ENCODE measurements at places on chromosomes 12 and 14.
A peak's percentile ranks its signal among the peaks of the same experiment; 100 is the strongest.

DNA sequence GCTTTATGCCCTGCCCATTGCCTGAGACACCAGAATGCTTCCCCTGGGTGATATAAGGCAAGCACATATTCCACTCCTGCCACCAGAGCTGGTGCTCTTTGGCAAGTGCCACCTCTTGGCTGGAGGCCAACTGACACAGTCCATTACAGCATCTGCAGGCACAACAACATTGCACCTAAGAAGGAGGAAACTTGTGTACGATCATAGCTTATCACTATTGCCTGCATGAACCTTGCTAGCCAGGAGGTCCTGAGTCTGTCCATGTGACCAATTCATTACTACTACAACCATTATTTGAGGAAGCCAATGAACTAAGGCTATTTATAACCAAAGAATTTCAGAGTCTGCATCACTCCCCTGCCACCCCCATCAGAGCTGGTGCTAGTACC, 119.8 kb upstream of the SCAF11 start:
- no peak for DNase-seq

DNA sequence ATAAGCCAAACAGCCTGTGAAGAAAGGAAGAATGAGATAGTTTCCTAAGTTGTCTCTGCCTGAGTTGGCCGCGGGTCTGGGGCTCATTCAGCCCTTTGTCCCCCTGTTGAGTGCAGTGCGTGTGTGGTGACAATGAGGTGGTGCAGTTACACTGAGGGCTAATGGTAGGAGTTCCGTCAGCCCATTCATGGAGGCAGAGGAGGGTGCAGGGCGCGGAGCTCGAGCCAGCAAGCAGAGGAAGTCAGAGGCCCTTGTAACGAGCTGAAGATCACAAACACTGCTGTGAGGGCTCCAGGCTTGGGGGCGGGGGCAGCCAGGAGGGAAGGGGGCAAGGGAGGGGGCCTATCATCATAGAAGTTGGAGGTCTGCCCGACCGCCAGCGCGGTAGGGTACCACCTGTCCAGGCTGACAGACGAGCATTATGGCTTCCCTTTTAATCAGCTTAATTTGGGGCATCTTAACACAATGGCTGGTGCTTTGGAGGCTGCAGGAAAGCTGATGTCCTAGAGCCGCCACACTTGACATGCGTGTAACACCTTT, 20.5 kb downstream of the CCND2 start:
- DNase-seq: no peak

GRCh38 chr14:32510815-32511214, 181.7 kb downstream of the AKAP6 start:
- no peak for DNase-seq

- DNase-seq: no peak
Measured at GRCh38 chr14:21712036-21712435, 38.4 kb upstream of the OR4E1 start.

- DNase-seq: no peak
Measured at GRCh38 chr14:93970585-93970964, 5.8 kb downstream of the ASB2 start.

- peak; percentile 8 for DNase-seq
Measured at GRCh38 chr12:104372061-104372720, 68.7 kb downstream of the EID3 start.

DNA sequence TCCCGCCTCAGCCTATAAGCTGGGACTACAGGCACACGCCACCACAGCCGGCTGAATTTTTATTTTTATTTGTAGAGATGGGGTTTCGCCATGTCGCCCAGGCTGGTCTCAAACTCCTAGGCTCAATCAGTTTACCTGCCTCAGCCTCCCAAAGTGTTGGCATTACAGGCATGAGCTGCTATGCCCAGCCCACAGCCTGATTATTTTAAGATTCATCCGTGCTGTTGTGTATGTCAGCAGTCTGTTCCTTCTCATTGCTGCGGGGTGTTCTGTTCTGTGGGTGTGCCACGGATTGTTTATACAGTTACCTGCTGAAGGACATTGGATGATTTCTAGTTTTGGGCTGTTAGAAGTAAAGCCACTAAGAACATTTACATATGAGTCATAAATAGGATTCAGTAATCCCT, 9.6 kb upstream of the EP400 start:
- DNase-seq: no peak

GRCh38 chr12:99824900-99825542, 159.7 kb downstream of the ANKS1B start:
- no peak for DNase-seq

GRCh38 chr12:1528791-1529190, 65.6 kb downstream of the FBXL14 start:
- DNase-seq: no peak

DNA sequence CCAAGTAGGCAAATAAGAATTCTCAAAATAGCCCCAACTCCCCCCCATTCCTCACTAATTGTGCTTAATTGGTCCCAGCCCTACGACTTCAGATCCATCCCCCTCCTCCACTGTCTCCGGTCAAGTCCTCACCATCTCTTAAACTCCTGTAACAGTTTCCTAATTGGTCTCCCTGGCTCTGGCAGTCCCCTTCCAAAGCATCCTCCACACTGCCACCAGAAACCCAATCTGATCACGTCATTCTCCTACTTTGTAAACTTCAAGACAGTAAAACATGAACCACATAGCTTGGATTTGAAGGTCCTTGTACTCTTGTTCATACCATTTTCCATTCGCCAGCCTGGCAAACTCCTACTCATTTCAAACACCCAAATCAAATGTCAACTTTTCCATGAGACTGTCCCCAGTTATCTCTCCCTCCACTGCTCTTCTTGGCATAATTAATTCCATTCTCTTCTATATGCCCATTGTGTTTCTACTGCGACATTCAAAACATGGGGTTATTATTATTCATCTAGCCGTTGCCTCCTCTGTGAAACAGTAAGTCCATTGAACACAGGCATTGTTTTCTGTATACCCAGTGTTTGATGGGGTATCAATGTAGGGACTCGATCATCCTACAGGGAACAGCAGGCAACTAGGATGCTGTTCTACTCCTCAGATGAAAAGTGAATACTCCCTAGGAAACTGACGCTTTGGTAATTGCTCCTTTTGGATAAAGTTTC, 104.6 kb downstream of the EGLN3 start:
- no peak for DNase-seq

DNA sequence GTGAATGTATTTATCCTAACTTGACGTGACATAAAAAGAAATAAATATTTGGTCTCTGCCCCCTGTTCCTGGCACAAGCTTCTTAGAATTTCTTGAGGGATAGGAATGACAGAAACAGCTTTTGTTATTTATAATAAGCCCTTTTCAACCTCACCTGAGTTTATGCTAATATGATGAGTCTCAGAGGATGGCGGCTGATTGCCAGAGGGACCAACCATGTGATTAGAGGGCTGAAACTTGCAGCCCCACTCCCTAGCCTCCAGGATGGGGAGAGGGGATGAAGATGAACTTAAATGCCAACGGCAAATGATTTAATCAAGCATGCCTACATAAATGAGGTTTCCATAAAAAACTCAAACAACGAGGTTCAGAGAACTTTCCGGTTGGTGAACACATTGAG, 42.9 kb downstream of the DNAI7 start:
- no peak for DNase-seq

DNA sequence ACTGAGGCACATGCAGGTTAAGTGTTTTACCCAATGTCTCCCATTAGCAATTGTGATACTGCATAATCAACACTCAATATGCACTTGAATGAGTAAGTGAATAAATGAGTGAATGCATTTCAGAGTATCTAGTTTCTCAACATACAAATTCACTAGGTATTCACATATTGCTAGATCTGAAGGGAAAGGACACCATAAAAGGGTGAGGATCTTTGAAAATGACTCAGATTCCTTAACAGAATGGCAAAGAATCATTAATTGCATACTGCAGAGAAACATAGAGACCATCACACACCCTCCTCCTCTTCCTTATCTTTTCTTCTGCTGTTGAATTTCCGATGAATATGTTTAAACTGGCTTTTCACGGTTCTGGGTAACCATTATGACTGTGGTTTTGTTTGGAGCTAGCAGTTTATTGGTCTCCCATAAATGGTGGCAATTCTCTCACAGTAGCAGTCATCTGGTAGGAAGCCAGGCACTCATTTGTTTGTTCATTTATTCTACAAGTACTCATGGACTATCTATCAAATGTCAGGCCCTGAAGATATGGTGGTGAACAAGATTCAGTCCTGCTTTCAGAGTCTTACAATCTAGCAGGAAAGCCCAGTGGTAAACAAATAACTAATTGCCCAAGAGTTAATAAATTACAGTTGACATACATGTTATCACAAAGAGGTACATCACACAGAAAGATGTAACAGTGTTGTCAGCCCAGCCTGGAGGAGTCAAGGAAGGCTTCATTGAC, 70.2 kb downstream of the LLPH start:
- DNase-seq: no peak

DNA sequence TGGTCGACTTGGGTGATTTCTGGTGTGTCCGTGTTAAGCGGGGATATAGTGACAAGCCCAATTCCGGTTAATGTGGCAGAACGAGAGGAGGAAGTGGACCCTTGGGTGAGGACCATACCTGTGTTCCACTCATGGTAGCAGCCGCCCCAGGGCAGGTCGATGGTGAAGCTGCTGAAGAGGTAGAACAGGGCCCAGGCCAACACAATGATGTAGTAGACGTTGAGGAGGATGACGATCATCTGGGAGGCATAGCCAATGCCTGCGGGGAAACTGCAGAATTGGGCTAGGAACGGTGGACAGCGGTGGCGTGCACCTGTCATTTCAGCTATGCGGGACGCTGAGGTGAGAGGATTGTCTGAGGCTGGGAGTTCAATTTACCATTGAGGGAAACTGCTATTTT, 20.1 kb downstream of the SLC6A13 start:
- DNase-seq: no peak

GRCh38 chr12:118880720-118881493, 100.4 kb upstream of the SRRM4 start:
- DNase-seq: no peak

DNA sequence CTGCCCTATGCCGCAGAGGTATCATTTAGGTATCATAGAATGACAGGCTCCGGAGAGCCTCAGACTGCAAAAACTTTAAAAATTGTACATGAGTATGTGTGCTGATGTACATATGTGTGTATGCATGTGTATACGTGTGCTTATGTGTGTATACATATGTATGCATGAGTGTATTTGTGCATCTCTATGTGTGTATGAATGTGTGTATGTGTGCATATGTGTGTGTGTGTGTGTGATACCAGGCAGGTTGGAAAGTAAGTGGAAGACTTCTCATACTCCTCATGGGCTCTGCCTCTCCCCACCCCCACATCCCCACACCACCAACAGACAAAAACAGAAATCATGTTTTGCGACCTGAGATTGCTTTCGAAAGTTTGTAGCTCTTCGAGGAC, 621 bp upstream of the TMEM117 start:
- no peak for DNase-seq

DNA sequence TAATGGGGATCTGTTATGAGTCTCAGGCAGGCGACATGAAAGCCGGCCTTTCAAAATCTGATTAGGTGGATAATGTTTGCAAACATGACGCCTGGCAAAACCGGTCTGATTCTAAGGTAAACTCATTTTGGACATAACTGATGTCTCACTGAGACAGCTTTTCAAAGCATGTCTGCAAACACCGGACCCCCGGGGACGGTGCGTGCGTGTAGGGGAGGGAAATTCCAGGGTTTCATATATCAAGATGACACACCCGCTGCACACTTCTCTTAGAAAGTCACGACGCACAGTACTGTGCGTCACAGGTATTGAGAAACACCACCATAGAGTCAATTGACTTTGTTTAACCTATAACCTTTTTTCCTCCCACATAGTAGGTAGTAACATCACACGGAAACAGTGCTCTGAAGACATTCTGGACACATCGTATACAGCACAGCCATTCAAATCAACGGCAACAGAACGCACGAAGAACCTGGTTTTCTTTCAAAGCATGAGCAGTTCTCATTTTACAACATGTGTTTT, 43.9 kb upstream of the TESC start:
- DNase-seq: no peak

DNA sequence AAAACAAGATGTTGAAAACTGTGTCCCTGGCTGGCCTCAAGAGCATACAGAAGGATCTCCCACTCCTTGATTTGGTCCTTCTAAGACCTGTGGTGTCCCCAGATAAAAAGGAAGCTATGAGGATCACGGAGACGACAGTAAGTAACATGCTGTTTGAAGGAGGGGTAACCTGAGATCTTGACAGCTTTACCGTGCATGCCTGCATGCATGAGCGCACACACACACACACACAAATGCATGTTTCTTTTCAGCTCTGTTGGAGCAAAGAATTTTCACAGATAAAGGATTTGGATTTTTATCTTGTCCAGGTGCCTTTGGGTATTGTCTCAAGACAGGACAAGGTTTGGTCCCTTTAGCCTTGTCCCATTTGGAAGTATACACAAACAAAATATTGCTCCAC, 411.6 kb upstream of the CCDC196 start:
- DNase-seq: no peak

DNA sequence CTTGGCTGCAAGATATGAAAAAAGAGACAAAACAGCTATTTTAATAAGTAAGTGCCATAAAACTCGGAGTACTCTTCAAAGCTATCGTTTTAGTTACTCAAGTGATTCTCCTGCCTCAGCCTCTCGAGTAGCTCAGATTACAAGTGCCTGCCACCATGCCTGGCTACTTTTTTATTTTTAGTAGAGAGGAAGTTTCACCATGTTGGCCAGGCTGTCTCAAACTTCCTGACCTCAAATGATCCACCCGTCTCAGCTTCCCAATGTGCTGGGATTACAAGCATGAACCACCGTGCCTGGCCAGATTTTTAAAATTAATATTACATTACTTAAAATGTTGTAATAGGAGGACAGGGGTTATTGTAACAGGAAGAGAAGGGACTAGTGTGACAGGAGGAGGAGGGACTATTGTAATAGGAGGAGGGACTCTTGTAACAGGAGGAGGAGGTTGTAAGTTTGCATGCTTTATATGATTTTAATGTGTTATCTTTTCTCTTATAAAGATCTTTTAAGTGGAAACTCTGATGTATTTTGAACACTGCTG, 61.3 kb downstream of the KITLG start:
- DNase-seq: no peak

DNA sequence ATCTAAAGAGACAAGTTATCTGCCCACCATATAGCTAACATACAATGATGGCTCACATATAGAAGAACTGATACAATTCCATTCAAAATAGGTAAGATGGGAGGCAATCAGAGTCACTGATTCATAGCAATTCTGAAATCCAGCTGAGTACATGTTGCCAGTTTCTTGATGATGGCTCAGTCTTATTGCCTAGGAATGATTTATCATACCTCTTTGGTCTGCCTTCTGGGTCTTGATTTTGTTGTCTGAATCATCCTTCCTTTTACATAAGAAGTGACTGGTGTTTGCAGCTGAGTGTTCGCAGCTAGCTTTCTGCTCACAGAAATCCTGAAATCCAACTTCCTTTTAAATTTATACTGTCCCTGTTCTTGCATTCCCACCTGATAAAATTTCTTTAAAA, 463.2 kb upstream of the MGAT4C start:
- no peak for DNase-seq
